Fibroblast of skin of abdomen (primary cell): ENCODE measurements at places on chromosomes 5 and 9.
A peak's percentile ranks its signal among the peaks of the same experiment; 100 is the strongest.

DNA sequence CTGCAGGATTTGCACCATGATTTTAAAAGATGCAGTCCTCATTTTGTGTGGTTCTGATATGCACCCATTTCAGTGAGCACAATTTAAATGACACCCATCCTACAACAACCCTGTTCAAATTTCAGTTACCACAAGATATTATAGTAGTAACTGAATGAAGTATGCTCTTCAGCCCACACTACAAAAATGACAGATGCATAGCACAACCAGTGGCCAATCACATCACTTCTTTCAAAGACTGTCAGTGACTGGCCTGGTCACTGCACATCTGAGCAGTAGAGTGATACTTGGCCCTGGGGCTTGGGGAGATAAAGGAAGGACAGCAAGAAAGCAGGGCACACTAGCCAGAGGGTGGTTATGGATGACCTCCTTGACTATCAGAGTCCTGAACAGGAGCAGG is 19.8 kb upstream of the IFNK start:
- no peak for DNase-seq

DNA sequence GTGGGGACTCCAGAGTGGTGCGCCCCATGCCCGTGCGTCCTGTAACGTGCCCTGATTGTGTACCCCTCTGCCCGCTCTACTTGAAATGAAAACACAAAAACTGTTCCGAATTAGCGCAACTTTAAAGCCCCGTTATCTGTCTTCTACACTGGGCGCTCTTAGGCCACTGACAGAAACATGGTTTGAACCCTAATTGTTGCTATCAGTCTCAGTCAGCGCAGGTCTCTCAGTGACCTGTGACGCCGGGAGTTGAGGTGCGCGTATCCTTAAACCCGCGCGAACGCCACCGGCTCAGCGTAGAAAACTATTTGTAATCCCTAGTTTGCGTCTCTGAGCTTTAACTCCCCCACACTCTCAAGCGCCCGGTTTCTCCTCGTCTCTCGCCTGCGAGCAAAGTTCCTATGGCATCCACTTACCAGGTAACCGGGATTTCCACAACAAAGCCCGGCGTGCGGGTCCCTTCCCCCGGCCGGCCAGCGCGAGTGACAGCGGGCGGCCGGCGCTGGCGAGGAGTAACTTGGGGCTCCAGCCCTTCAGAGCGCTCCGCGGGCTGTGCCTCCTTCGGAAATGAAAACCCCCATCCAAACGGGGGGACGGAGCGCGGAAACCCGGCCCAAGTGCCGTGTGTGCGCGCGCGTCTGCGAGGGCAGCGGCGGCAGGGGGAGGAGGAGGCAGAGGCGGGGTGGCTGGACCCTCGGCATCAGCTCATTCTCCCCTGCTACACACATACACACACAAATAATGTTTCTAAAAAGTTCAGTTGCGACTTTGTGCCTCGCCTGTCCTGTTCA is 668 bp downstream of the GLIS3 start:
- DNase-seq: peak; percentile 61

- no peak for DNase-seq
These were observed 274.9 kb downstream of the ARHGAP26 start for GRCh38 chr5:143045062-143045461.

GRCh38 chr5:92909602-92909962 is 671.4 kb downstream of the NR2F1-AS1 start:
- peak; percentile 12 for DNase-seq

DNA sequence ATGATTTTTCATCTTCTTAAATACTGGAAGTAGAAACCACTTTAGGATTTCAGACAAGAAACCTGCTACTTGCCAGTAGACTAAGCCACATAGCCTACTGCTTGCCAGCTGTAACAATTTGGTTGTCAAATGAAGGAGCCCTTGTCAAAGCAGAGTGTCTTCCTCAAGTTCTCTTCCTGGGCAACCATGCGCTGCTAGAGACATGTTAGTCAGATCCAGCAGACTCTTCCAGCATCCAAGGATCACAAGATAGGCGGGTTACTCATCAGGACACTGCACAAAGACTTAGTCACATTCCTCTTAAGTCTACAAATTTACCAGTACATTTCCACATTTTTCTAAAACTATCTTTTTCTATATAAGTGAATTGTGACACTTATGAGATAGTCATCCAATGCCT is 24.4 kb downstream of the SKIC3 start:
- DNase-seq: peak; percentile 70

GRCh38 chr5:14928661-14929060 is 57.1 kb upstream of the ANKH start:
- DNase-seq: peak; percentile 94

DNA sequence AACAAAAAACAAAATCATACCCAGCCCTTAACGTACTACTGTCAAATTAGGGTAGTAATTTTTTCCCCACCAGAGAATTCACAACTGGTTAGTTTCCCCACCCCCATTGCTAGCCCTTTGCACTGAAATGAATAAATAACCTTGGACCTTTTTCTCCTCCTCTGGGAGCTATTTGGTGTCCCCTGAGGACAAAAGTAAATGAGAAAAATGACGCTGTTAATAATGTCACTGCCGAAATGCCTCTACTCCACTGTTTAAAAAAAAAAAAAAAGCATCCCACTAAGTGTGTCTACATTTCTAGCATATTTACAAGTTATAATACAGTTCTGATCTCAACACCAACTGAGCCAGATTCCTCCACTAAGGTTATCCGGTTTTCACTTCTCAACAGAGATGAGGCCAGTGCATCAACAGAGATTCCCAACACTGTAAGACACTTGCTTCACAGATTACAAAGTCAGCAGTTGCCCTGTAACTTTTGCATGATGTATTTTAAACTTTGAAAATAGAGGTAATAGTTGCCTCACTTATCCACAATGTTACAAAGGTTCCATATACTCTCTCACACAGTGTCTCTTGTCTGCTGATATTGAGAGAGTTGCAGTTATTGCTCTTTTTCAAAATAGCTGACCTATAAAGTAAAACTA is 5.1 kb upstream of the NFIB start:
- no peak for DNase-seq

GRCh38 chr9:9670454-9670853 is 942.3 kb downstream of the PTPRD start:
- no peak for DNase-seq

DNA sequence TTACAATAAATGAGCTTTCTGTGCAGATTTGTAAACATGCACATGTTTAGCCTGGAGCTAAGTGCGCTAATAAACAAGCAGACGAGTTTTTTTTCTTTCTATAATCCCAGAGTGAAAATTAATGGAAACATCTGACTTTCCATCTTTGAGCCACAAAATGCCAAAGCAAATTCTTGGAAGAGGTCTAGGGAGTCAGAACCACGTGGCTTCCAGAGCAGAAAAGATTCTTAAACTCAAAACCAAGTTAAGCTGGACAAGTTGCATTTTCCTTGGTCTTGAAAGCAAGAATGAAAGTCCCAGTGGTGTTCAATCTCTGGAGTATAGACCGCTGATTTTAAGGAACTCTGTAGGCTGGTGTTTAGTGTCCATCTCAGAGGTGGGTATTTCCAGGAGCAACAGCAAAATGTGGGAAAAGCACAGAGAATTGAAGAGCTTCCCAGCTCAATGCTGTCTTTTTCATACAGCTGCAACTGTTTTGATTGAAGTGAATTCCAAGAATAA is 71.4 kb downstream of the MYO10 start:
- peak; percentile 55 for DNase-seq

GRCh38 chr5:81878333-81878732 is 93.5 kb upstream of the ATG10 start:
- no peak for DNase-seq

GRCh38 chr9:125881042-125881441 is 133.9 kb downstream of the PBX3 start:
- no peak for DNase-seq

DNA sequence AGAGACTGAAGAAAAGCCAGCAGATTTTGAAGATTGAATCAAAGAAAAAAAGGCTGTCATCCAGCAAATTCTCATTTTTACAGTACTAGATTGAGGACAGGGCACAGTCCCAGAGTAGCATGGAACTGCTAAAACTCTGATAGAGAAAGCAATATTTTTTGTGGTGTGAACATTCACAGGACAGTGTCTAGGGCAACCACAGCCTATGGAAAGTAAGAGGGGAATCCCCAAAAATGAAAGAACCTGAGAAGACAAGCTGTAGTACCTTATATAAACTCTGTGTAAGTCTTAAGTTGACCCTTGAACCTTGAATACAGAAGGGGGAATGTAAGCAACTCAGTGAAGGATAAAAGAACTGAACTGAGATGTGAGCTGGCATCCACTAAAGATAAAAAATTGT is 540.3 kb downstream of the HINT1 start:
- DNase-seq: no peak

- DNase-seq: peak; percentile 33
These were observed 14.6 kb upstream of the PPP2CA start for GRCh38 chr5:134240421-134240962.

DNA sequence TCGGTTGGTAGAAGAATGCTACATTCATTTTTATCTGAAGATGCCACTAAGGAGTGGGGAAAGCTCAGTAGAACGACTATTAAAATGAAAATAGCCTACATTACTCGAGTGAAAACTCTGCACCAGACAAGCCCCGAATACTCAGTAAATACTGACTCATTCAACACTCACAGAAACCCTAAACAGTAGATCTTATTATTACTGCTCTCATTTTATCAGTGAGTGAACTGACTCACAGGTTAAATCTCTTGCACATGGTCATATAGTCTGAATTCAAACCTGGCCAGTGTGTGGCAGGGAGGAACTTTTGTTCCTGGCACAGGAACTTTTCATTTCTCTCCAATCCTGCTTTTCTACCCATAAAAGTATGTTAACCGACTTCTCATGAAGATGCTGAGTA is 9.6 kb upstream of the PAPPA start:
- DNase-seq: peak; percentile 62

DNA sequence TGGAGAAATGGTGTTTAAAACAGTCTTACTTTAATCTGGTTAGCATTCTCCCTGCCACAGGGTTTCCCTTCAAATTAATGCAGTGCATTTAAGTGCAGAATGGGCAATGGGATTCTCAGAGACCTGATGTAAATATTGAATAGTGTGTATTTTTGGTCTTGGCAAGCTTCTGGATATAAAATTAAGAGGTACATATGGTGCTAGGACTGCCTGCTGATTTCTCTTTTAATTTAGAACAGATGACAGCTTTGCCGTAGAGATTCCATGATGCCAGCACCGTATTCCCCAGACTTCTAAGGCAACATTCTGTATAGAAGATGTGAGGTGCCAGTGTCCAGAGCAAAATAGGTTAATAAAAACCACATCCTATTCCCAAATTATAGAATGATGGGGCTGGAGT is 1.9 kb downstream of the MTAP start:
- DNase-seq: no peak

DNA sequence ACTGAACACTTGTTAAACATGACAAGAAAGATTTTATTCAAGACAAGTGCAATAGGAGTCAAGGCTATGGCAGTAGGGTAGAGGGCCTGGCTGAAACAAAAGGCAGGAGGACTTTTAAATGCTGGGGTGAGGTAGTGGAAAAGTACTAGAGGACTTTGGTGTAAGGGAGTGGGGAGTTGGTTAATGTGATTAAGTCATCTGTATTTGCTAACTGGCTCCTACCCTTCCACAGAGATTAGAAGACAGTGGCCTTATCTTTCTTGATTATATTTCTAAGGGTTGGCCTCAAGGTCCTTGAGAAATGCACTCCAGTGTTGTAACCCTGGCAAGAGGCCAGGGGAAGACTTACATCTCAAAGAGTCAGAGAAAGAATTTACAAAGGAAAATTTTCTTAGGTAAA is 160.2 kb upstream of the FTMT start:
- peak; percentile 14 for DNase-seq
